ENCODE measurements at places on chromosomes 16 and 17.

- DNase-seq, result no peak
These were observed 2.7 kb downstream of the XYLT1 start for GRCh38 chr16:17467923-17468540.

DNA sequence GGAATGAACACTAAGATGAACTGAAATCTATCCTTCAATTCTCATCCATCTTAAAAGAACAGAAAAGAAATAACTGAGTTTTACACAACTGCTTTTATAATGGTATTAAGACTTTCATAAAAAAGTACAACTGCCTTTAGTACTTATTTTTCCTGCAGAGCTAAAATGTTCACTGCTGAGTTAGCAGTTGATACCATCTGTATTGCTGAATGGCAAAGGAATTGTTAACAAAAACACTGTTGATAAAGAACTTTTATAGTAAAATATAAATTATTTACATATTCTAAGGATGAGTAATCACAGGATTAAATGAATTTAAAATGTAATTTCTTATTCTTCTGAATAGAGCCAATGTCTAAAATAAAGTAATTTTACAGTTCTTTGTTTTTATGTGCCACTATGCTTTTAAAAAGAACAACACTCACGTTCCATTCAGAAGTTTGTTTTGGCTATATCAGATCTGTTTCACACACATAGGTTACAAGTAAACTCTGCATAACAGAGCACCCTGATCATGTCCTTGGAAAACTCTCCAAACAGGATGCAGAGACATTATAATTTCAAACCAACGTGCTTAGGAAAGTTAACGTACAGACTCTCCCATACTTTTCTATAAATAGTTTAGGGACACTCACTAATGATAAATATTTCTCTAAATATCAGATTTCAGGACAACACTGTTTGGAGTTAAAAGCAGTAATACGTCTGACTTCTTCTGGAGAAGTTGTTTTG, 151.1 kb downstream of the ITFG1 start:
- no peak for DNase-seq

- no peak for DNase-seq
These were observed 1.4 kb upstream of the QRICH2 start for GRCh38 chr17:76309461-76309860.

- no peak for DNase-seq
These were observed 11.6 kb upstream of the ADGRG1 start for GRCh38 chr16:57616876-57617275.

- no peak for DNase-seq
These were observed 1.8 kb downstream of the MRPL28 start for GRCh38 chr16:368388-369158.

DNA sequence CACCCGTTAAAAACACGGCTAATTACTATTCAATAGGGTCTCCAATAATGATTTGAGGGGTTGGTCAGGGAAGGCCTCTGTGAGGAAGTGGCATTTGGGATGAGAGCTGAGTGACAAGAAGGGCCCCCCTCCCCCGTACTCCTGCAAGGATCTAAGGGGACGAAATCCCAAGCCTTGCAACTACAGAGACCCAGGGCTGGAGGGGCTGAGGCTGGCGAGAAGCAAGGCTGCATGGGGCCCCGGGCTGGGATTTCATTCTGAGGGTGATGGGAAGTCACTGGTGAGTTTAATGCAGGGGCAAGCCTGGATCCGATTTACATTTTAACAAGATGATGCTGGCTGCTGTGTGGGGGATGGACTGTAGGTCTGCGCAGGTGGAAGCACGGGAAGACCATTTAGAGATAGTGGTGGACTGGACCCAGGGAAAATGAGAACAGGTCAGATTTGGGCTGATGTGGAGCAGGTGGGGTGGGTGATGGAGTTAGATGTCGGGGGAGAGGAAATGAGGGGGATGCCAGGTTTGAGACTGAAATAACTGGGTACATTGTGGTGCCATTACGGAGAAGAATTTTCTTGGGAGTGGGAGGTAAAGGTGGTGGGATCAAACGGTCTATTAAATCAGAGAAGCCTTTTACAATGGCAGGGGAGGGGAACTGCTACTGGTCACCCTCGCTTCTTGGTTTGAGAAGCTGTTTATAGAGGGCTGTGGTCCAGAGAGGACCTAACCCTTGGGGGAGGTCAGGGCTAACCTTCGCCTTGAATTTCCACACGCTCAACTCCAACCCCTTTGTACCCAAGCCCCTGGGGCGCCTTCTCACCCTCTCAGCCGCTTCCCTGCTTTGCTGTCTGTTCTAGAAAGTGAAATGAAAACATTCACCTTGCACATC, 932 bp upstream of the MYBBP1A start:
- no peak for DNase-seq

DNA sequence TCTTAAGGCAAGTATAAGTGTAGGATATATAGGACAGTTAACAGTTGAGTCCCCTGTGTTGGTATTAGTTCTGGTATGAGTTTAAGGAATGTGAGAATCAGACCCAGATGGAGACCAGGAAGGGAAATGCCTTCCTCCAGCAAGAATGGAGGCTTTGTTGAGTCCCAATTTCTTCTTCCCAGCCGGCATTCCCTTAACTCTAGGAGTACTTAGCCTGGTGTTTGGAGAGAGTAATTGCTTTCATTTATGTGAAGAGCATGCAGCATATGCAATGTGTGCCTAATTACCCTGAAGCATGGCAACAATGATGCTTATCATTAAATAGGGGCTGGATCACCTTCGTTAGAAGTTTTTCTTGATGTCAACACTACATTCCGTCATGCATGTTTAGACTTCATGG, 225.9 kb upstream of the XYLT1 start:
- DNase-seq, result no peak

DNA sequence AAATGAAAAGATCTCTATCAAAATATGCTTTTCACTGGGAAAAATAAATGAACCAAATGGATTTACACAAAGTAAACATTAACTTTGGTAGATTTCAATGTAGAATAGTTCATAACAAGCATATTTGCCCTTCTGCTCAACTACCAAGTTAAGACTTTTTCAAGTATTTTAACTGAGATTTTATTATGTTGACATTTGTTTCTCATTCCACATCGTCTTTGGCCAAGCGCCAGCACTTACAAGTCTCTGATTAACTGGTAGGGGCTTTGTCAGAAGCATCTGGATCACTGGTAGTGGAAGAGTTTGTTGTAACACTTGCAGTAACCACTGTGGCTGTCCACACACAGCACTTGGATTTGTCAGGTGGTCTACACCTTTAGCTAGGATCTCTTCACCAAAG, 22.9 kb downstream of the SLFN12L start:
- no peak for DNase-seq

- no peak for DNase-seq
These were observed 20.9 kb downstream of the KCNG4 start for GRCh38 chr16:84218956-84219355.

DNA sequence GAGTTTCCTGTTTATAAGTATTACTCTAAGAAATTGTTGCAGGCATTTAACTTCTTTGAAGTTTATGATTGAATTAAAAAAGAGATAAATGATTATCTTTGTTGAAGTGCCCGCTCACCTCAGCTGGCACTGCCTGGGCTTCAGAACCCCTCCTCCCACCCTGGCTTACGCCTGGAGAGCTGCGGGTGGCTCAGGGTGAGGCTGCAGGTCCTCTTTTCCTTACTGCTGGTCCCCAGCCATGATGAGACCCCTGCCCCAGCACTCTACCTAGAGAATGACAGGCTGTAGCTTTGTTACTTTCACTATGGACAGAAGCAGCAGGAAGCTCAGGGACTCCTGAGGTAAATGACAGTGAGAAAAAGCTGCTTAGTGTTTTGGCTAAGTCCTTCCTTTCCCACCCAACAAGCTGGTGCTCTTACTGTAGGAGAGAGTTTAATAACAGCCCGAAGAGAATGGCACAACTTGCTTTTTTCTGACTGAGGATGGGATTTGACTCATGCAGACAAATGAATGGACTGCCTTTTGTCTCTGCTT, 62.1 kb downstream of the EPN2 start:
- DNase-seq, result no peak

DNA sequence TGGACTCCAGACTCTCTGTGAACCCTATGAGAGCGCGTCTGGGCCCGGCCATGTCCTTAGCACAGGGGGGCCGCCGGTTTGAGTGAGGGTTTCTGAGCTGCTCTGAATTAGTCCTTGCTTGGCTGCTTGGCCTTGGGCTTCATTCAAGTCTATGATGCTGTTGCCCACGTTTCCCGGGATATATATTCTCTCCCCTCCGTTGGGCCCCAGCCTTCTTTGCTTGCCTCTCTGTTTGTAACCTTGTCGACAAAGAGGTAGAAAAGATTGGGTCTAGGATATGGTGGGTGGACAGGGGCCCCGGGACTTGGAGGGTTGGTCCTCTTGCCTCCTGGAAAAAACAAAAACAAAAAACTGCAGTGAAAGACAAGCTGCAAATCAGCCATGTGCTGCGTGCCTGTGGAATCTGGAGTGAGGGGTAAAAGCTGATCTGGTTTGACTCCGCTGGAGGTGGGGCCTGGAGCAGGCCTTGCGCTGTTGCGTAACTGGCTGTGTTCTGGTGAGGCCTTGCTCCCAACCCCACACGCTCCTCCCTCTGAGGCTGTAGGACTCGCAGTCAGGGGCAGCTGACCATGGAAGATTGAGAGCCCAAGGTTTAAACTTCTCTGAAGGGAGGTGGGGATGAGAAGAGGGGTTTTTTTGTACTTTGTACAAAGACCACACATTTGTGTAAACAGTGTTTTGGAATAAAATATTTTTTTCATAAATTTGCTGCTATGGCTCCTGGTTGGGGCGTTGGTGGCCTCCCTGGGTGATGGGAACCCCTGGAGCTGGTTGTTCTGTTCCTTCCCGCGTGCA, 23.1 kb downstream of the STAT5A start:
- no peak for DNase-seq

GRCh38 chr16:82769845-82770244, 143.1 kb downstream of the CDH13 start:
- no peak for DNase-seq

DNA sequence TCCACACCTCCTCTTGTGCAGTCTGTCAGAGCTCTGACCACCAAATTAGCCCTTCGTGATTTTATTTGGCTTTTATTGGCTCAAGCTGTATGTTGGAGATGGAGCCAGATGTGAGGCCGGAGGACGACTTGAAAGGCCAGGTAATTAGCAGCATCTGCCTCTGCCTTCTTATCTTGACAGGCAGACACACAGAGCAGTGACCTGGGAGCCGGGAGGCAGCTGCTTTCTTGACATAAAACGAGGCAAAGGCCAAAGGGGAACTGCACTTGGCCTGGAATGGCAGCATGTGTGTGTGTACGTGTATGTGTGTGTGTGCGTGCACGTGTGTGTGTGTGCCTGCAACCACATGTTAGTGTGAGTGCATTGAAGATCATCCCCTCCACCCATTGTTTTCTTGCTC, 56.9 kb upstream of the BRD7 start:
- no peak for DNase-seq

GRCh38 chr16:85947230-85948137, 48.5 kb downstream of the IRF8 start:
- DNase-seq, result peak; percentile 34

- no peak for DNase-seq
These were observed 79.5 kb upstream of the DOC2B start for GRCh38 chr17:260944-261343.

- peak; percentile 71 for DNase-seq
These were observed 24.7 kb downstream of the IL21R start for GRCh38 chr16:27426423-27427408.

DNA sequence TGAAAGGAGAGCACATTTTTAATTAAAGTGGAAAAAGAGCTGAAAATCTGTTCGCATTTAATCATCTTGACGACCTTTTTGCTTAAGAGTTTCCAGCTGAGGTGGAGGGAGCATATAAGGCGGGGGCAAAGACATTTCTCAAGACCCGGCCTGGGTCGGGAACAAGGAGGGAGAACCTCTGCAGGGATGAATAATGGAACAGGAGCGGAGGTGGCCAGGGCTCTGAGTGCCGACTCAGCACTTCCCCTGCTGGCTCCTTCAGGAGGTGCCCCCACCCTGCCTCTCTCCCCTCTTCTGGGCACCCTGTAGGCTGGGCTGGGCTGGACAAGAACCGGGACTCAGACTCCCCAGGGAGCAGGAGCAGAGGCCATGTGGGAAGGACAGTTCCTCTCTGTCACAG, 7.9 kb upstream of the NGFR start:
- DNase-seq, result no peak

DNA sequence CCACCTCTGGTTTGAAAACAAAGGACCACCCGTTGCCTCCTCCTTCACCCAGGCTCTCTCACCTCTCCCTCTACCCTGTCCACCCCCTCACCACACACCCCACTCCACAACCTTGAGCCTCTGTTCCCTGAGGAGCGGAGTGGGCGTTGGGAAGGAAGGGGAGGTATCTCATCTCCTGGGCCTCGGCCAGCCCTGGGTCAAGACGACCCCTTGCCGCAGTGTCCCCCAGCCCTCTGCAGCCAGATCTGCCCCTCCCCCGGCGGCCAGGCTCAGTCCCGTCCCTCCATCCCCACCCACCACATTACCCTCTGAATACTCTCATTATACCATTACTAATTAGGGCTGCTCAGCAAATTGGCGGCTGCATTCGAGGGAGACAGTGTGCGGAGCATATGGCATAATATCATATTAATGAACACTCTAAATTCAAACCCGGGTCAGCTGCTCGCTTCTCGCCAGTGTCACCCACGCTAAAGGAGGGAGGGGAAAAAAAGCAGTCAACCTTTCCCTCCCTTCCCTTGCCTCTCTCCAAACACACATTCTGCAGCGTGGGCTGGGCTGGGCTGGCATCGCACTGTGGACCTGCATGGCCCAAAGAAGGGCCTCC, 123.2 kb upstream of the LHX1 start:
- no peak for DNase-seq

DNA sequence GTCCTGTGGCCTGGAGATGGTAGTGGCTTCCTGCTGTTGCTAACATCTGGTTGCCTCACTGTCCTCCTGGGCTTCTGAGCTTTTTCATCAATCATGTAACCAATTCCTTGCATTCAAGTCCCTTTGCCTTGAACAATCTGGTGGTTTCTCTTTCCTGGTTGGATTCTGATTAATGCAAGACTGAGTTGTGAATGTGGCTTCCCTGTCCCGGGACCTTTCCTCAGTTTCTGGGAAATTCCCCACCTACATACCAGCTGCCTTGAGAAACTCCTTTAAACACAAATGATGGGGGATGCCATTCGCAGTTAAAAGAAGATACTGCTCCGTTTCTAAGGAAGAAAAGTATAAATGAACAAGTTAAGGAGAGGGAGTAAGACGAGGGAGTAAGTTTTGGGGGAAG, 39.9 kb upstream of the NLRP1 start:
- no peak for DNase-seq

DNA sequence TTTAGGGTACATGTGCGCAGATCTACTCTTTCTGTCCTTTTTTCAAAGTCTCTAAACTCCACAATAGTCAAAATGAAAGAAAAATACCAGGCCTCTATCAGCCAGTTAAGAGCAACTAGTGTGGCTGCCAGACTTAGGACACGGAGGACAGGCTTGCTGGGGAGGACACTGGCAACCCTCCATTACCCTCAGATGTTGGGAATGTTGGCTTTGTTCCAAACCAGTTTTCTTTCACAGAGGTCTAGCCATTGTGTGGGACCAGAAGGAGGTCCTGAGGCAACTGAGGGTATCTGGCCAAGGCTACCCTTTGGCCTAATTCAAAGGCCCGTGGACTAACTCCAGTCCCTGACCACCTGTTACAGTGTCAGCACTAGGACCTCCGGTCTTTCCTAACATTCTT, 51.2 kb upstream of the MED9 start:
- no peak for DNase-seq
